H1 (cell line): ENCODE measurements at places on chromosomes 4 and X.

GRCh38 chrX:45230410-45230809 lies 29.7 kb upstream of the DIPK2B start:
- no peak for DNase-seq

DNA sequence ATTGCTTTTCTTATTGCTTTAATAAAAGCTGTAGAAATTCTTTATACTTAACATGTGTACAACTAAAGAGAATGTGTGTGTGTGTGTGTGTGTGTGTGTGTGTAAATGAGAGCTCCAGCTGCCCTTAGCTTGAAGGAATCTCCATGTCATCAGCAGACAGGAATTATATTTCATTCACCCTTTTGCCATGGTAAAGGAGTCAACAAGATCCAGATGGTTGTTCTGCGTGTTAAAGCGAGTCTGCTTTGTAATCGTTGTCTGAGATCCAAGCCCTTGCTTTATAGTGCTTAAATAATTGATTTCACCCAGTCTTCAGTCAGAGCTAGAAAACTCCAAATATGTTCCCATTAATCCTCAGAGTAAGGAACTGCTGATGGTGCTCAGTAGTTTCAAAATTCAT lies 285.5 kb downstream of the PDGFC start:
- DNase-seq, result no peak

DNA sequence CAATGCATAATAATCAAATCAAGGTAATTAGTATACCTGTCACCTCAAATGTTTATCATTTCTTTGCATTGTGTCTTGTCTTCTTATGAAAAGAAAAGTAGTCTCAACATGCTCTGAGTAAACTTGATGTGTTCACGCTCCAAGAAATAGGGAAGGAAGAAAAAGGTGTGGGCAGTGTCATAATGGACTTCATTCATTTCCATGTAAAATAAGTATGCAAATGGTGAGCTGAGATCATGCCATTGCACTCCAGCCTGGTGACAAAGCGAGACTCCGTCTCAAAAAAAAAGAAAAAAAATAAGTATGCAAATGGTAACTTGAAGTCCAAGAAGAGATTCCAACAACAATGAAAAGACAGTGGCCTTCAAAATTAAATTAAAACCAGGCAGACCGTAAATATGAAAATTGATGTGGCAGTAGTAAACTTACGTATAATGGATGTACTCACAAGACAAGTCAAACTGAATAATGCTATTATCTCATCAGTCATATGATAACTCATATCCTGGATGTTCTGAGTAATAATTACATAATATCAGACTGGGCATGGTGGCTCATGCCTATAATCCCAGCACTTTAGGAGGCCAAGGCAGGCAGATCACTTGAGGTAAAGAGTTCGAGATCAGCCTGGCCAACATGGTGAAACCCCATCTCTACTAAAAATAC lies 6.0 kb upstream of the CWH43 start:
- no peak for DNase-seq

DNA sequence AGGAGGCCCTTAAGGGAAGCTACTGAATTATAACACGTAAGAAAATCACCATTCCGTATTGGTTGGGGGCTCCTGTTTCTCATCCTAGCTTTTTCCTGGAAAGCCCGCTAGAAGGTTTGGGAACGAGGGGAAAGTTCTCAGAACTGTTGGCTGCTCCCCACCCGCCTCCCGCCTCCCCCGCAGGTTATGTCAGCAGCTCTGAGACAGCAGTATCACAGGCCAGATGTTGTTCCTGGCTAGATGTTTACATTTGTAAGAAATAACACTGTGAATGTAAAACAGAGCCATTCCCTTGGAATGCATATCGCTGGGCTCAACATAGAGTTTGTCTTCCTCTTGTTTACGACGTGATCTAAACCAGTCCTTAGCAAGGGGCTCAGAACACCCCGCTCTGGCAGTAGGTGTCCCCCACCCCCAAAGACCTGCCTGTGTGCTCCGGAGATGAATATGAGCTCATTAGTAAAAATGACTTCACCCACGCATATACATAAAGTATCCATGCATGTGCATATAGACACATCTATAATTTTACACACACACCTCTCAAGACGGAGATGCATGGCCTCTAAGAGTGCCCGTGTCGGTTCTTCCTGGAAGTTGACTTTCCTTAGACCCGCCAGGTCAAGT lies 6.9 kb upstream of the MSANTD1 start:
- DNase-seq, result no peak

DNA sequence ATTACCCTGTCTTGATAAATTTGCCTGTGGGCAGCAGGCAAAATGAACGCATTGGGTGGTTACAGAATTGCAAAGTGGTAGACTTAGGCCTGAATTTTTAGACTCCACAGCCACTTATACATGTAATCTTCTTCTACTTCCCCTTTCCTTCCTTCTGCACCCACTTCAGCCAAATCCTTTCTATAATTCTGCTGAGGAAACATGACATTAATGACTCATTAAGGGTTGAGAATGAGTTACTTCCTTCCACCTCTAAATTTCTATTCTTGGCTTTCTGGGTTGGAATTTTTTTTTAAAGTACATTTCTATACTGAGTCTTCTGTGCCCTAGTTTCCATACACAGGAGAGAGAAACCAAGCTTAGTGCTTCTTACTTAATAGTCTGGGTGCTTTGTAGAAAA lies 10.1 kb downstream of the PAPSS1 start:
- DNase-seq, result no peak

DNA sequence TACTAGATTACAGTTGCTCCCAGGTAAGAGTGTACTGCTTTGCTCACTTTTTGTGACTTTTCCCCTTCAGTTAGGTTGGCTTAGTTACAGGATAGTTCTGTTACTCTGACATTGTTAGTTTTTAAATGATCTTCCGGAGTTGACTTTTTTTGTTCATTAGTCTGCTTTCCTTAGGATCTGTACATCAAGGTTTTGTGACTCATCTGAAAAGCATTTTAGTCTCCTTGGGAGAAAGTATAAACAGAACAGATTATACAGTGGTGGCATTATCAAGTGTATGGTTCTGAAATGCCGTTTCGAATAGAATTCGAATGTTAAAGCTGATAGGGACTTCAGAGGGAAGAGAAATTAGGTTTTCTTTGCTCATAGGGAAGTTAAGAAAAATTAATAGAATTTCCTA lies 63.3 kb downstream of the USP9X start:
- no peak for DNase-seq

GRCh38 chrX:135489542-135489941 lies 30.9 kb upstream of the INTS6L start:
- no peak for DNase-seq

DNA sequence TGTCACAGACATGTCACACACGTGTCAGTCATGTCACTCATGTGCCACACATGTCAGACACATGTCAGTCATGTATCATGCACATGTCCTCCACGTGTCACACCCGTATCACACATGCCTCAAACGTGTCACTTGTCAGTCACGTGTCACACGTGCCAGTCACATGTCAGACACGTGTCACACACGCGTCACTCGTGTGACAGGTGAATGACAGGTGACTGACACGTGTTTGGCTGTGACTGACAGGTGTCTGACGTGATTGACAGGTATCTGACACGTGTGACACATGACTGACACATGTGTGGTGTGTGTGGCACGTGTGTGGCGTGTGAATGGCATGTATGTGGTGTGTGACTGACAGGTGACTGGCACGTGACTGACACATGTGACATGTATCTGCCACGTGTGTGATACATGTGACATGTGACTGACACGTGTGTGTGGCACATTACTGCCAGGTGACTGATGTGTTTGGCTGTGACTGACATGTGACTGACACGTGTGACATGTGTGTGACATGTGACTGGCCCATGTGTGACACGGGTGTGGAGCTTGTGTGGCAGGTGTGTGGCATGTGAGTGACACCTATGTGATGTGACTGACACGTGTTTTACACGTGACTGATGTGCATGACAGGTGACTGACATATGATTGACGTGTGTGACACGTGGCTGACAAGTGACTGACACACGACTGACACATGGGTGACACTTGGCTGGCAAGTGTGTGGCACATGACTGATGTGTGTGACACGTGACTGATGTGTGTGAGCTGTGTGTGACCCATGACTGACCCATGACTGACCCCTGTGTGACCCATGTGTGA lies 90.7 kb upstream of the GPC3 start:
- no peak for DNase-seq

GRCh38 chrX:30215357-30215843 lies at the start of gene MAGEB2:
TSS of gene MAGEB2 (plus strand) at chrX:30215563. CDS start at chrX:30218581, 3,018 bp downstream.
- no peak for DNase-seq

- DNase-seq, result no peak
These were observed 531 bp downstream of the DGKQ start for GRCh38 chr4:972651-973424.

DNA sequence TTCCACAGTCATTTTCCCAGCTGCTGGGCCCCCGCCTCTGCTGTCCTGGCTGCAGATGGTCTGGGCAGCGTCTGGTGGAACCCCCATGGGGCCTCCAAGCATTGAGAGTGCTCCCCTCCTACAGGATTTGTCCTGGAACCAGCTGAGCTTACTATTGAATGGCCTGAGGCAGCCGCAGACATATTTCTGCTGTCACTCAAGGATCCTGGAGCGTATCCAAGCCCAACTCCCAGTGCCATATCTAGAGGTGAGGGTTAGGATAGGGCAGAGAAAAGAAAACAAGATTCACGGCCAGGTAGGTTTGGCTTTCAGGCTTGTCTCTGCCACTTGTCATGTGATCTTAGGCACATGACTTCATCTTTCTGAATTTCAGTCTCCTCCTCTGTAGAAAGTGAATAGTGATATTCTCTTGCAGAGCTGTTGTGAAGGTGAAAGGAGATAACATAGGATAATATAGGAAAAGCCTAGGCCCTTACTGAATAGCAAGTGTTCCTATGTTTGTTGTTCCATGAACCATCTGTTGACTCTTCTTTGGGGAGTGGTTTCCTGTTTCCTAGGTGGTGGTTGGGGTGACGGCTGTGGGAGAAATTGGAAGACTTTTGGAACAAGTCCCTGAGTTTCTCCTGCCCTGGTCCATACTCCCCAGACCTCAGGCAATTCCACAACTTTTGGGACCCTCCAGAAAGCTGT lies 52.3 kb downstream of the SEPSECS start:
- DNase-seq, result no peak

- DNase-seq, result no peak
These were observed 41.9 kb upstream of the CBR4 start for GRCh38 chr4:169051761-169052593.

DNA sequence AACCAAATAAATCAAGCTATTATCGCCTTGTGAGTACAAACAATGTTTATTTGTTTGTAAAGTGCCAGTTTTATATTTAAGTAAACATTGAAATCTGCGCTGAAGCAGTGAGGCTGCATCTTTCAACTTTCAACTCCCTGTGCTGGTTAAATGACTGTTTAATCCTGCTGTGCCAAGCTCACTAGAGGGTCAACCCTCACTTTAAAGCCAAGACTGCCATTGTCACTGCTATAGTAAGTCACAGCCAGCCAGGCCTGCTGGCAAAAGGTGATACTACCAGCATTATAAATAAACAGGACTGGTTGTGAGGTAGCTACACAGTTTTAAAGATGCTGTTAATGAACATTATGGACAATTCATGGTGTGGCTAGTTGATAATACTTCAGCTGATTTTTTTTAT lies 34.6 kb downstream of the EFHC2 start:
- no peak for DNase-seq

- DNase-seq, result no peak
These were observed 71.6 kb downstream of the FAM114A1 start for GRCh38 chr4:38939165-38939564.

GRCh38 chrX:106899841-106900240 lies 3.3 kb downstream of the RIPPLY1 start:
- DNase-seq, result no peak

GRCh38 chrX:70672326-70672725 lies 227.7 kb downstream of the DLG3 start:
- DNase-seq, result no peak

DNA sequence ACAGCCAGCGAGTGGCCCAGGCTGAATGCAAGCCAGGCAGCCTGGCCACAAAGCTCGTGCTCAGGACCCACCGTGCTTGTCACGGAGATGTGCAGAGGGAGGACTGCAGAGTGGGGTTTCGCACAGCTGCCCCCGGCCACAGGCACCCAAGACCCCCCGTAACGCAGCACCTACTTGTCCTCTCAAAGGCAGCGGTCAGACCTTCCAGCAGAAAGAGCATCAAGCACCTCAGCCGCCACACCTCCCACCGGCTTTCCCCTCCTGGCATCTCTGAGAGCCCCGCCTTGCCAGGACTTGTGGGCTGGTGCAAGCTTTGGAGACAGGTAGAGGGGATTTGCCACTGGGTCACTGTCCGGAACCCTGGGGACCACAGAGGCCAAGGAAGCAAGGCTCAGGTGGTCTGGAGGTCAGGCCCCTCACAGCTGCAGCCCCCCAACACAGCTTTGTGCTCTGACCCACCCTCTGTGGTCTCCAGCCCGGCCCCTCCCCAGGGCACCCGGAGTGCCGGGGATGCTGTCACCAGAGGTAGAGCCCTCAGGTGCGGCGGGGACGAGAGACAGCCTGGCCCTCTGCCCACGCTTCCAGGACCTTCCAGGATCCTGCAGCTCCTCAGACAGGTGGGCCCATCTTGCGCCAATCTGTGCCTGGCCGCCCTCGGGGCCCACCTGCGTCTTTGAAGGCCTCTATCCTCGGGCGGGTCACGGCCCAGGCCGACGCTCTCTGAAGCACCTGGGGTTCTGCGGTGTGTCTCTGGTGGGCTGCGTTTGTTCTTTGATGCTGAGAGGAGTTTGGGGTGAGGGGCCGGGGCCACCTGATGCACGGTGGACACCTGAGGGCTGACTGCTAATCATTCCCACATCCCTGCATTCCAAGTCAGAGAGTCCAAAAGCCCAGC lies 34.4 kb upstream of the HMX1 start:
- DNase-seq, result no peak

DNA sequence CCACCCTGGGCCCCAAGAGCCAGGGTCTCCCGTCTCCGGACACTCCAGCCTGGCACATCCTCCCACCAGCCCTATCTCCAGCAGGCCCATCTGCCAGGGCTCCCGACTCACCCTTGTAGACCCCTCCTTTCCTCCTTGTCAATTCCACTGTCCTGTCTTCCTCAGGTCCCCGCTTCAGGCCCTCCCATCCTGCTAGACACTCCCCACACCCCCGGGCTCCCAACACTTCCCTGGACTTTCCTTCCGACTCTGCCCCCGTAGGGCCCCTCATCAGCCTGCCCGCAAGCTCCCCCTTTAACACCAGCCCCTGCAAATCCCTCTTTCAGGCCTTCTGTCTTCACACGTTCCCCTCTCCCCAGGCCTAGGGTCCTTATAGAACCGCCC lies 1.1 kb downstream of the PRAF2 start:
- no peak for DNase-seq

DNA sequence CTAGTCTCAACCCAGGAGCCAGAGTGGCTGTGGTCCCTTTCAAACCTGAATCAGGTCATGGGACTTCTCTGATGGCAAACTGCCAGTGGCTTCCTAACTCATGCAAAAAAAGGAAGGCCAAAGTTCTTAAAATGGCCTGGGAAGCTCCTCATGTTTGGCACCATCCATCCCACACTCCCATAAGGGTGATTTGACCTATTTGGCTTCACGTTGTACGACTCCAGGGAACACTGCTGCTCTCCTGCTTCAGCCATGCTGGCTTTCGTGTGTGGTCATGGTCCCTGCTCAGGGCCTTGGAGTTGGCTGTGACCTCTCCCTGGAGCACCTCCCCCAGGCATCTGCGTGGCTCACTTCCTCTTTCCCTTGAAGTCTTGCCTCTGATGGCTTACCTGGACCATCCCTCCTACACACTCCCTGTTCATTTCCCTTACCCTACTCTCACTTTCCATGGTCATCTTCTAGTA lies 12.8 kb upstream of the TMSB4X start:
- no peak for DNase-seq

- DNase-seq, result no peak
These were observed 63.4 kb downstream of the NFKB1 start for GRCh38 chr4:102564399-102565059.
